CD4-positive, alpha-beta T cell treated with Interleukin-12 subunit alpha and Interleukin-12 subunit beta, for 1 hour (primary cell): ENCODE measurements at places on chromosomes 6 and 20.

DNA sequence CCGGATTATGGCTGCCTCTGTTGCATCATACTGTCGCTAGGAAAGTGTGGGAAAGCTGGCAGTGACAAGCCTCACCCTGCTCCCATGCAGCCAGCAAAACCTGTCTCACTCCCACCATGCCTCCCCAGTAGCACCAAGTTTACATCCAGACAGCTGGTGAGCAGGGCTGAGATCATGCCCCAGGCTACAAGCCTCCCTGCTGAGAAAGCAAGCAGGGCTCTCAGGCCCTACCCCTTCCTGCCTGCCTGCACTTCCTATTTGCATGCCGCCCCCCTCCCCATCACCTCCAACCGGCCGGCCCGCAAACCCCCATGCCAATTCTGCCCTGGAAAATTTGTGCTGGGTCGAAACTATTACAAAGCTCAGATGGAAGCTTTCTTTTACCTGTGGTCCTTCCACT, 408.2 kb upstream of the FKBP1C start:
- DNase-seq: no peak

- DNase-seq: no peak
Measured at GRCh38 chr6:19691465-19692167, 145.6 kb upstream of the ID4 start.

DNA sequence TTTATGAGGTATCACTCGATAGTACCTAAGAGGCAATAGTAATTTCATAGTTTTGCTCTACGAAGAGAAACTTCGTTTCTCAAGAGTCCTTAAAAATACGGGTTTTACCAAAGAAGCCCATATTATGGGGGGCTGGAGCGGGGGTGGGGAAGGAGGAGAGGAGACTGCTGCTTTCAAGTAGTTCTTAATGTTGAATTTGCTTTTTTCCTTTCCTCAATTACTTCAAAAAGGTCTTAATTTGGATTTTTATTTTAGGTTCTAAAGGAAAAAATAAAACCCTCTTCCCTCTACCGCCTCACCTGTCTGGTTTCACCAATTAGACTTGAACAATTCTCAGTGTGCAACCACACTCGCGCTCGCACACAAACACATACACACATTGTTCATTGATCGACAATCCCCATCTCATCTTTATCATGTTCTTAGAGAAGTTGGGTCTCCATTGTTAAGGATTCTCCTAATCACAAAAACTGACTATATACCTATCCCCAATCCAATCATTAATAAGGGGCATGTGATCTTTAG, 97.2 kb downstream of the HFE start:
- DNase-seq: no peak

DNA sequence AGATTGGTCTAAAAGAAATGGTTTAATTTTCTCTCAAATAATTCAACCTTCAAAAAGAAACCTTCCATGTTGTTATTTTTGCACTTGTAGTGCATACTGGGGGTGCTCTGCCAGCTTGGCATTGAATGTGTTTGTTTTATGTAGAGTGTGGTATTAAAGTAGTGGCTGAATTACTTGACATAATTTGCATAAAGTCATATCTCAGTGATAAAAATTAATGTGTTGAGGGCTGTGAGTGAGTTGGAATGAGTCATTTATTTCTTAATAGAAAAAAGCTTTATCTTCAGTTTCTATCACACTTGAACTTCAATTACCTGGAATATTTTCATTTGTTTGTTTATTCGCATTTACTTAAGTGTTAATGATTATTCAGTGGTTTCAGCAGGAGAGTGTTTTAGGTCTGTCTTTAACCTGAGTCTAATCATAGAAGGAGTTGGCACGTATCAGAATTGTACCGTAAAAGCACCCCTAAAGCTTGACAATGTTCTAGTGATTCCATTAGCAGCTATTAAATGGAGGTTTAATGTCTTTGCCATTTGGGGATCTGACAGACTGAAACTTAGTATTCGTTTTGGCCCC, 801.2 kb upstream of the FLRT3 start:
- no peak for DNase-seq

DNA sequence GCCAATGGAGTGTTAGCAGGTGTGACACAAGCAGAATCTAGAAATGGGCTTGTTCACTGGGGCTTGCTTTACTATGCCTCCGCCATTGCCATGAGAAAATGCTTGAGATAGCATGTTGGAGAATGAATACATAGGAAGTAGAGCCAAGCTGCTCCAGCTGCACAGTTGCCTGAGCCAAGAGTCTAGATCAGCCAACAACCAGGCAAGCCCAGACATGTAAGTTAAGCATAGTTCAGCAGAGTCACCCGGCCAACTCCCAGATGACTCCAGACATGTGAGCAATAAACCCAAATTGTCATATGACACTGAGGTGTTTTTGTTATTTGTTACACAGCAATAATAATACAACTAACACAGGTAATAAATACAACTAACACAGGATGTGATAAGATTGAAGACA, 167.9 kb downstream of the HAO1 start:
- DNase-seq: no peak
